ENCODE measurements at places on chromosomes 2 and 18. TPM values are rescaled to one million over a fixed set of nuclear protein-coding genes. Genes with fewer than 3 reads are reported as not detected.

- DNase-seq = no peak
Observed at GRCh38 chr2:128302011-128302743, 16.5 kb downstream of the HS6ST1 start.

DNA sequence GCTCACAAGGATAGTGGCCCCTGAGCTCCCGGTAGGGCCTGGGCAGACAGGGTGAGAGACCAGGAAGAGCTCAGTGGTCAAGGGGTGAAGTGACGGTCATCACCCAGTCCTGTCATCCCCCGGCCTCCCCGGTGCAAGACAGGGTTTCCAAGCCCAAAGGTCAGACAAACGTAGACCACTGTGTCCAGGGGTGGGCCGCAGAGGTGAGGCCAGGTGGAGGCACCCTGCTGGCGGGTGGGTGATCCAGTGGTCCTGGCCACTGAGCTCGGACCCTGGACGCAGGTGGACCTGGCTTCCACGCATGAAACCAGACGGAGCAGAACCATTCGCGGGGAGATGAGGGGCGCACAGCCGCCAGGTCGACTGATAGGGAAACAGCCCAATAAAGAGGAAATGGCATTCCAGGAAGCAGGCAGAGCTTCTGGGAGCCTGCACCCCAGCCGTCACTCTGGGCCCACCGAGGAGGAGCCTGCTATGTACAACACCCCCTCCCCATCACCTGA, 14.4 kb upstream of the SNED1 start:
- no peak for DNase-seq

DNA sequence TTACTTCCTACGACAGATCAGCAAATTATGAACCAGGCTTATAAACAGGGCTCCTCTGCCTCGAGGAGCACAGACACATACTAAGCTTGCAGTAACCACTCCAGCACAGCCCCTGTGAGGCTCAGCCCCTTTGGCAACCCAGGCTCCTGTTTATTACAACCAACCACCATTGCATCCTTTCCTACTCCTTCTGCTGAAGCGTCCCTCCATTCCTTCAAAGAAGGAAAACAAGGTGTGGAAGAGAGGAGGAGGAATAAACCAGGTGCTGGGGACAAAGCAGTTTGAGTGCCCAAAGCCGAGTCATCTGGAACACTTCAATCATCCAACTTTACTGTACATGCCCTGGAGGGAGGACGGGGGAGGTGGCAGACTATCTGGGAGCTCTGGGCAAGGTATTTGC, 87.2 kb upstream of the MGAT4A start:
- no peak for DNase-seq

DNA sequence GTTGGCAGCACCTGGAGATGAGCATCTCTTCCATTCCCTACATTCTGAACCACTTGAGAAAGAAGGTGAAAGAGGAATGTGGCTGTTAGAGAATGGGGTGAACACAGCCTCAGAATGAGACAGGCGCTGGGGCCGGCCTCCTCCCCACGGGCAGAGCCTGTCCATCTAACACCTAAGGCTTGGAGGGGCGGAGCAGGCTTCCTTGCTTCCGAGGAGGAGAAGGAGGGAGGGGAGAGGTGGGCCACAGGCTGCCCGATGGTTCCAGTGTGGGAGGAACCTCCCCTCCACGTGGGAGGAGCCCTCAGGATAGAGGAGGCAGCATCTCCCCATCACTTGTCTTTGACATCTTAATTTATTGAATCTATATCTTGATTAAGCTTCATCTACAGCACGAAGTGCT, 68.6 kb downstream of the CIB4 start:
- DNase-seq = no peak

GRCh38 chr2:99714349-99714748, 224.5 kb upstream of the REV1 start:
- DNase-seq = no peak

GRCh38 chr2:48587961-48588360, 29.7 kb upstream of the GTF2A1L start:
- no peak for DNase-seq

DNA sequence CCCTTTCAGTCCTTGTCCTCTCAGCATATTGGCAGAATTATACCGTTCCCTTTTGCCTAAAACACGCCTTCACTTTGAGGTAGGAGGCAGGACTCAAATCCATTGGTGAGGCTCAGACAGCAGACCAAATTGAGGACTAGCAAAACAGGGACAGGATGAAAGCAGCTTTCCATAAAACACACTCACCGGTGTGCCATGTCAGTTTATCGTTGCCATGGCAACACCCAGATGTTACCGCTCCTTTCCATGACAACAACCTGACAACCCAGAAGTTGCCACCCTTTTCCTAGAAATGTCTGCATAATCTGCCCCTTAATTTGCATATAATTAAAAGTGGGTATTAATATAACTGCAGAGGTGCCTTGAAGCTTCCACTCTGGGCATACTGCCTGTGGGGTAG, 730.4 kb downstream of the METTL4 start:
- no peak for DNase-seq

GRCh38 chr2:96872591-96873349, 2.9 kb upstream of the SEMA4C start:
- DNase-seq = no peak

DNA sequence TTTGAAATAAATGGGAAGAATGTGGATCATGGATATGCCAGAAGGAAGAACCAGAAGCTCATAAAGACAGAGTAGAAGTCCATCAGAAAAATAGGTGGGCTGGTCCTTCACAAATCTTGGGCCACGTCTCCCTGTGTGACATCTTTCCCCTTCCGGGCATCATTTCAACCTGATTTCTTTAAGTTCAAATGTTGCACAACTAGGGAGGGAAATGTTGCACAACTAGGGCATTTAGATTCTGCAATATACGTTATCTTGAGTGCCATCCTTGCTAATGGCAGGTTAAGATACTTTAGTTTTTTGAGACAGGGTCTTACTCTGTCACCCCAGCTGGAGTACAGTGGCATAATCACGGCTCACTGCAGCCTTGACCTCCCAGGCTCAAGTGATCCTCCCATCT, 129.6 kb downstream of the CERS6 start:
- DNase-seq = no peak

DNA sequence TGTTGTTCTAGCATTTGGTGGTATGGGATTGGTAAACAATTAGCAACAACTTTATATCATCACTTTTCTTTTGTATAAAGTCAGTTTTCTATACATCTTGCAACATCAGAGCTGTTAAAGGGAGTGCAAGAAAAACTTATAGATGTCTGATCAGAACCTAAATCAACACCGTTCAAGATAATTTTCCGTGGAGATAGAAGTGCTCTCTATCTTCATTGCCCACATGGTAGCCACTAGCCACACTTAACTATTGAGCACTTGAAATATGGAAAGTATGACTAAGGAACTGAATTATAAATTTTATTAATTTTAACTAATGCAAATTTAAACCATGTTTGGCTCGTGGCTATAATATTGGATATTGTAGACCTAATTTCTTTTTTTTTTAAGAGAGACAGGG, 5.2 kb downstream of the TTC27 start:
- no peak for DNase-seq

DNA sequence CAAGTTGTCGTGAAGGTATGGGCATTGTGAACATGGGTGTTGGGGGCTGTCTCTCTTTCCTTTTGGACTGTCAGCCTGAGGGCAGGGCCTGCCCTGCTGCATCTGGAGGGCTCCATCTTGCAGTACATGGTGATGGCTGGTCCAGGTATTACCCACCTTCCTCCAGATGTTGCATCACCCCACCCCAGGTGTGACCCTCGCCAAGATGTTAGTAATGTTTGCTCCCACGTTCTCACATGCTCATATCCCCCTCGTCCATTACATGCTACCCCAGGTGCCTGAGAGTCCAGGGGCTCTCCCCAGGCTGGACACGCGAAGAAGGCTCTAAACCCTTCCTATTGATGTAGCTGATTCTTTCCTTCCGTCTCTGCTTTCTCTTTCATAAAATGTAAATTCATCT, 13.9 kb downstream of the ZAP70 start:
- DNase-seq = no peak

GRCh38 chr18:4599312-4599711, 144.2 kb upstream of the DLGAP1 start:
- DNase-seq = no peak

The UBXN4 gene
- 127 TPM for total RNA-seq

The NR4A2 gene
- 13.2 TPM for total RNA-seq

The MAP4K4 gene
- total RNA-seq = 41.2 TPM

The TDRD15 gene
- total RNA-seq = not detected

The INPP5D gene
- total RNA-seq = 43.6 TPM

Measured in activated CD4-positive, alpha-beta T cell treated with anti-CD3 and anti-CD28 coated beads, Interleukin-2, amount 10 ng/mL, durations not matched to agents 24 days and 14 days (primary cell).